ENCODE measurements at places on chromosomes 5 and 9.

DNA sequence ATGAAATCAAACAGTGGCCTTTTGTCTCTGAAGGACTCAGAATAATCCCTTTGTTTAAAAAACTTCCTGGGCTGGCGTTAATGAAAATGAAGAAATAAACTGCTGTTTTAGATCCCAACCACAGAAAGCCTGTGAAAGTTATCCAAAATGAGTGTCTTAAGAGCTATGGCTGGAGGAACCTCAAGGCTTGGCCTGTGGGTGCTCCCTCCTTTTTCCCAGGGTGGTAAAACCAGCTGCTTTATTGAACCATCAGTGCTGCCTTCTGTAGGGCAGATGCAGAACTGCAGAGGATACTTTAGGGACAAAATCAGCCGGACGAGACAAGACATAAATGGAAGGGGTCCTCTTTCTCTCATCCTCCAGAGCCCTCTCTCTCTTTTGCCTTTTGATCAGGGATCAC is 100.9 kb downstream of the SMARCA2 start:
- DNase-seq = peak; percentile 38

DNA sequence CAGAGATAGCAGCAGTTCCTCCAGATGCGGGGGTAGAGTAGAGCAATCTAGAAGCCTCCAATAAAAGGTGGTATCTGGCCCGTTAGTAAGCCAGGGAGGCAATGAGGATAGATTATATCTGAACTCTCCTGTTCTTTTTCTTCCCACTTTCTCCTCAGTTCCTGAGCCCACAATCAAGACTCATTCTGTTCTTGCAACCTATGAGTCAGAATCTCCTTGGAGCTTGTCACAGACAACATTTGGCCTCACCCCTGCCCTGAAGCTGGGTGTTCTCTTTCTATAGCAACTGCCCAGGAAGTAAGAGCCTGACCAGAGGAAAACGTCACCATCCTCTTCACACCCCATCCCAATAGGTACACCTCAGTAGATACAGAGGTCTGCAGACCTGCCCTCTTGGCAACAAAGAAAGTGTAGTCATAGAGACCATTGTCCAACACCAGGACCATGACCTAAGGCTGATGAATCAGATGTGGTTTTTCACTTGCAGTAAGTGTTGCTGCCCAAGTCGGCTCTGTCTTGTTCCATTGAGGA is 76.3 kb upstream of the PCA3 start:
- peak; percentile 85 for DNase-seq

GRCh38 chr5:1543398-1544293 is 19.9 kb upstream of the LPCAT1 start:
- no peak for DNase-seq

GRCh38 chr5:57575839-57576238 is 93.2 kb upstream of the ACTBL2 start:
- DNase-seq = no peak

GRCh38 chr9:94927048-94927761 is 200.7 kb downstream of the AOPEP start:
- no peak for DNase-seq

DNA sequence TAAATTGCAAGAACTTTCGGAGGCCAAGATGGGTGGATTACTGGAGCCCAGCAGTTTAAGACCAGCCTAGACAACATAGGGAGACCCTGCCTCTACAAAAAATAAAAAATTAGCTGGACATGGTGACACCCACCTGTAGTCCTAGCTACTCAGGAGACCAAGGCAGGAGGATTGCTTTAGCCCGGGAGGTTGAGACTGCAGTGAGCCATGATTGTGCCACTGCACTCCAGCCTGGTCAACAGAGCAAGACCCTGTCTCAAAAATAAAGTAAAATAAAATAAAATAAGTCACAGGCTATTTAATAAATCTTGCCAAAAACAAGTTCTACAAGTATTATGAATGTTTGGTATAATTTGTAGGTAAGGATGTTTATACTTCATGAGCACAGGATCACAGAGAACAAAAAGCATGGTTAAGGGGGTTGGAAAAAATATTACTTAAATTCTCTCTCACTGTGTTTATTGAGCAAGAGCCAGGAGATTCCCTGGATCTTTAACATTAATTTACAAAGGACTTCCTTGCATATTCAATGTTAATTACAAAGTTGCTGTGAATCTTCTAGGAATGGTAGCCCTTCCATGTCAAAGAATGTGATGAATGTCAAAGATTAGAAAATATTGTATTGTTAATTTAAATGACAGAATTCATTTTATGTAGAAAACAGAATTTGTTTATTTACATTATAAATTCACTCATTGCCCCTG is 164.0 kb downstream of the RFX3 start:
- DNase-seq = no peak

DNA sequence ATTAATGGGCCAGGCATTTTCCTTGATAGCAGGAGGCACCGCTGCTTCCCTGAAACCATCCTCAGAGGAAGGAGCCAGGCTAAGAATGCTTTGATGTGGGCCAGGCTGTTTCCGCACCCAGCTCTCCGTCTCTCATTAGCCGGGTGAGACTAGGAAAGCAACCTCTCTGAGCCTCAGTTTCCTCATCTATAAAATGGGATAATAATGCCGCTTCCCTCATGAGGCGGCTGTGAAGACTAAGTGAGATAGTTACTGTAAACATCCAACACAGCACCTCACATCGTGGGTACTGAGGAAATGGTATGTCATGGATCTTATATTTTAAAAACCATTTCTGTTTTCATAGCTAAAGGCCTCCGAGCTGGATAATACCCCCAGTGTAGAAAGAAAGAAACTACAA is 46.5 kb downstream of the NEK6 start:
- DNase-seq = no peak

- DNase-seq = no peak
Observed at GRCh38 chr5:111194053-111194452, 30.1 kb upstream of the CAMK4 start.

DNA sequence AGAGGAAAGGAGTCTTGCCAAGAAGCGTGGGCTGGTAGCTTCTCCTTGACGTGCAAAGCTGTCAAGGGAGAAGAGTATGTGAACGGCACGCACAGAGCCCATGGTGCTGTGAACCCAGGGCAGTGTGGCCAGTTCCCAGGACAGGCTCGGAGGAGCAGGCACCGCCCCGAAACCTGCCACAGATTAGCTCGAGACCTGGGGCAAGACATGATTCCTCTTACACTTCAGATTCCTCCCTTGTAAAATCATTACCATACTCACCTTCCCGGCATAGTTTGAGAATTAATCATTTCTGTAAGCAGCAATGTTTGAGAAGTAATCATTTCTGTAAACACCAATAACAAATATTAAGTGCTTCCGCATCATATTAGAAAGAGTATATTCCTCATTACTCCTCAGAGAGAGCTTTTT is 19.9 kb downstream of the GOLM1 start:
- no peak for DNase-seq

GRCh38 chr5:171861381-171861780 is 75.8 kb downstream of the SMIM23 start:
- no peak for DNase-seq

GRCh38 chr9:93809204-93809940 is 145.8 kb downstream of the BARX1 start:
- DNase-seq = no peak

DNA sequence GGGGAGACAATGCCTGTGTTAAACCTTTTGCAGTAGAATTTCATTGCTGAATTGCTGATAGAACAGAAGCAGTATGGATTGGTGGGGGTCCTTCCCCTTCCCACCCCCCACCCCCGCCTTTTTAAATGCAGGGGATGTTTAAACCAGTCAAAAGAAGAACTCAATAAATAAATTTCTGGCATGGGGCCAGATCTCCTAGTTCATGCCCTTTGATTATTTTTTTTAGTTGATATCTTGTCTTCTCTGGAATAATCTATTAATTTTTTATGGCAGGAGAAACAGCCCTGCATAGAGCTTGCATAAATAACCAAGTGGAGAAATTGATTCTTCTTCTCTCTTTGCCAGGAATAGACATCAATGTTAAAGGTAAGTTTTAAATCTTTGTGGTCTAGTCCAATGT is 72.8 kb downstream of the SLF1 start:
- DNase-seq = no peak

DNA sequence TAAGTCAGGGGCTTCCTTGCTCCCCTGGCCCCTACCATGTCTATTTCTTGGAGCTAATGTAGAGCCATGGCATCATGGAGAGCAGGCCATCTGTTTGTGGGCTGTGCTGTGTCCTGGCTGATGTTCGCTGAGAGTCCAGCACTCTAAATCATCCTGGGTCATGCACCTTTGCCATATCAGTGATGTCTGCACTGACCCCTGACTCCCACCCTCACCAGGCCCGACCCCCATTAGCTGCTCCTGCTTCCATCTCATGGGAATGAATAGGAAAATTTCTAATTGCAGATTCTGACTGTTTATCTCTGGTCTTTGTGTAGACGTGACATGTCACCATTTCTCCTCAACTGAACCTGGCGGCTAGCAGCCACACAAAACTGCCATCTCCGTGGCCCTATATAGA is 236.9 kb downstream of the NSG2 start:
- DNase-seq = no peak

DNA sequence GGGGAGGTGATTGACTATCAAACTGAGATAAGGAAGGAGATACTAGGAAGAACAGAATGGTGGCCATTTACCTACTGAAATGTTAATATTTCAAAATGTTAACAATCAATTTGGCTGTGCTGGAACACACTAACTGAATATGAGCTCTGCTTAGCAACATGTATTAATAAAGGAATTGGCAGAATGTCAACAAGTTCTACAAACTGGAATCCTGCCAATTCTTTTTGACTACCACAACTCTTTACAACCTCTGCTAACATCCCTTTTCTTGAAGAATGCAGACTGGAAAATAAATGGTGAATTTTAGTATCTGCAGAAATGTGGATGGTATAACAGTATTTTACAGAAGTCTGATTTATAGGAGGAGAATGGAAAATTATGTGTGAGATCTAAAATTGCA is 446.4 kb downstream of the ISL1 start:
- DNase-seq = no peak

GRCh38 chr5:170774831-170775230 is 8.7 kb upstream of the GABRP start:
- no peak for DNase-seq

DNA sequence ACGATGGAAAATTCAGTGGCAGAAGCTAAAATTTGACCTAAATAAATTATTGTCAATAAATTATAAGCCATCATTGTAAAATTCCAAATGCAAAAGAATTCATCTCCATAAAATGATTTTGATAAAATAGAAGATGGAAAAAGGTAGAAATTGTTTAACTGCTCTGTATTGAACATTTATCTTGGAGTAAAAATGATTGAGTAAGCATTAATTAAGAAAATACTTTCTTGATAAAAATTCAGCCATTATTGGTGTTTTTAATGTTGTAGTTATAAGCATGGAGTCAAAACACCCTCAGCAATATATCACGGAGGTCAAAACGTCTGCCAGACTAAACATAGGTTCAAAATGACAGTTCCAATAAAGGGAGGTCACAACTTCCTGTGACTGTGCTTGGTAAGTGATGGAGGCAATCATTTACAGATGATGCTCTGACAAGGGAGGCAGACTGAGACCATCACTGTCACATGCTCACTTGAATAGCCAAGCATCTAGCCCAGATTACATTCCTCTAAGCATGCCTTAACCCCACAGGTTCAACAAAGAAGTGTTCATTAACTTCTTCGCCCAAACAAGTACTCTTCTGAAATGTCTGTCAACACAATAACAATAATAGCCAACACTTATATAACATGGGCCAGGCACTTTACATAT is 69.5 kb downstream of the SH3TC2 start:
- DNase-seq = no peak

GRCh38 chr5:42005561-42006153 is 80.6 kb downstream of the FBXO4 start:
- peak; percentile 57 for DNase-seq

DNA sequence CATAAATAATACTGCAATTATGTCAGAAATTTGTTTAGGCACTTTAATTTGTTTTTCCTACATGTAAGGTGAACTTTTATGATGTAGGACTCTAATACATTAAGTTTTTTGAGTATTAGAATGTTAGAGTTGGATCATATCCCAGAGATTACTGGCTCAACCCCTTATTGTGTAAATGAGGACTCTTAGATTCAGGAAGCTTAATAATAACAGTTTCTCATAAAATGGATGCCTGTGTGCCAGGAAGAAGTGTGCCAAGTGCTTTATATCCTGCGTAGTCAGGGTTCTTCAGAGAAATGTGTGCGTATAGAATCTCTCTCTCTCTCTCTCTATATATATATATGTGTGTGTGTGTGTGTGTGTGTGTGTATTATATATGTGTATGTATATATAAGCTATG is 388.5 kb downstream of the CAAP1 start:
- no peak for DNase-seq

DNA sequence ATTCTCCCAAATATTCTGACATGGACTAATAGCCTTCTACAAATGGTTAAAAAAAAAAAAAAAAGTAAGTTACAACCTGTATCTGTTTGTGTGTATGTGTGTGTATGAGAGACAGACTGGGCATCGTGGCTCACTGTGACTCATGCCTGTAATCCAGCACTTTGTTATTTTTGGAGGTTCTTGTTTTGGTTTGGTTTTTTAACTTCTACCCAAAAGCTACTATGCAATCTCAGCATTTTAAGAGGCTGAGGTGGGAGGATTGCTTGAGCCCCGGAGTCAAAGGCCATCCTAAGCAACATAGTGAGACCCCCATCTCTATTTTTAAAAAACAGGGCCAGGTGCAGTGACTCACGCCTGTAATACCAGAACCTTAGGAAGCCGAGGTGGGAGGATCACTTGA is 17.6 kb upstream of the HAVCR1 start:
- peak; percentile 21 for DNase-seq

GRCh38 chr5:68230285-68230684 is 14.7 kb downstream of the PIK3R1 start:
- no peak for DNase-seq

DNA sequence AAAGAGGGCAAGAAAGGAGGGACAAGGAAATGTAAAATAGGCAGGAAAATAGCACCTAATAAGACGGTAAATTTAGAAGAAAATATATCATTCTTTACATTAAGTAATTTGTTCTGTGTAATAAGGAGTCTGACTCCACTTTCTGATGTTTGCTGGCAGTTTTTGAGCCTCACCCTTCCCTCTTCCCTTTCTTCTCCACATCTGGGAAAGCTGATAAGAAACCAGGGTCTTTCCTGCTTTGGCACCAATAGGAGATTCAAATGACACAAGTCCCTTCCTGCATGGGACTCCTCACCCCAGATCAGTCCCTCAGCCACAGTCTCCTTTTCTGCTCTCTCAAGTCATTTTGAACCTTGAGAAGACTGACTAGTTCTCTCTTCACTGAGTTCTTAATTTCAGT is 31.2 kb upstream of the LECT2 start:
- no peak for DNase-seq

DNA sequence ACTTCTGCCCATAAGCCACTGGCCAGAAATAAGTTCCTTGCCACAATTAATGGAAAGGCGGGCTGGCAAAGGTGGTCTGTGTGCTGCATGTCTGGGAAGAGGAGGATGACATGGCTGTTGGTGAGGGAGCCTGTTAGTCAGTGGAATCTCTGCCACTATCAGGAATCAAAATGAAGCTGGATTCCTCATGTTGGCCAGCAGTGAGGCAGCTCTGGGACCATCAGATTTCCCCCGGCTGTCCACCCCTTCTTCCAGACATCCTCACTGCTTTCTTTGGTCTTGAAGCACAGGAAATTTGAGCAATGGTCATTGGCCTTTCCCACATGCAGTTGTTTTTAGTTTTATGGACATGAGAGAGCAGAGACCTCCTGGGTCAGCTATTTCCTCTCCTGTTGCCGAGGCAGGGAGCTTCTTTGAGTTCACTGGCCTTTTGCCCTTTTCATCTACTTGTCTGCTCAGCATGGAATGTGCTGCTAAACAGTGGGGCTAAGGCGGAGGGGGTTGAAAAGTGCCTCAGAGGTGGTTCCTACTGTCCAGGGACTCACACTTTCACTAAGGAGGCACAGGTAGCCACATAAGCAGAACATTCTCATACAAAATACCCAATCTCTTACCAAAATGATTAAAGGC is 34.8 kb upstream of the NEURL1B start:
- DNase-seq = peak; percentile 50
